ENCODE measurements at places on chromosomes 7 and 10.

DNA sequence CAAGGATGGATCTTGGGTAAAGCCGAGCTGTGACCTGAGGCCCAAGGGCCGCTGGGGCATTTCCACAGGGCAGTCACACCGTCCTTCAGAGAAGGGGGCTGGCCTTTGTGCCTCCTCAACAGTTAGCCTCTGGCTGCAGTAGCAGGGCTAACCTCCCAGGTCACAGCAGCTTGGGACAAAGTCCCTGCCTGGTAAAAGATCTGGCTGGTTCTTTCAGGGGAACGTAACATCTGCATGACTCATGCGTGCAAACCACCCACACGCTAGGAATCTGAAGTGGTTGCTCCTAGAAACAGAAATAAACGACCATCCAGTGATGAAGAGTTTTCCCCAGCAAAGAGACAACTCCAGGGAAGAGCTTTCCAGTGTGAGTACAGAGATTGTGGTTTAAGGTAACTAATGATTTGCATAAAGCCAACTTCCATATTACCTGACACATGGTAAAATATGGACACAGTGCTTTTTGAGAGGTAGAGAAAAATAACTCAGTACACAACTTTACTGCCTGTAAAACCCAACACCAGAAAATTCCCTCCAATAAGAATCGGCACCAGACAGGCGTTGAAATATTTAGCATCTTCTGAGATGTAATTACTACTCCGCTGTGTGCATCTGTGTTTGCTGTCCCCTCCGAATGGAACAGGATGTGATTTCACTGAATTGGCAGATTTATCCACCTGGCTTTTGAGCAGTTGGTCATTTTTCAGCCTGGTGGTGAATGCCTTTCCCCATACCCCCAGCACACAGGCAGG, 84.9 kb upstream of the ADRB1 start:
- peak; percentile 93 for DNase-seq

DNA sequence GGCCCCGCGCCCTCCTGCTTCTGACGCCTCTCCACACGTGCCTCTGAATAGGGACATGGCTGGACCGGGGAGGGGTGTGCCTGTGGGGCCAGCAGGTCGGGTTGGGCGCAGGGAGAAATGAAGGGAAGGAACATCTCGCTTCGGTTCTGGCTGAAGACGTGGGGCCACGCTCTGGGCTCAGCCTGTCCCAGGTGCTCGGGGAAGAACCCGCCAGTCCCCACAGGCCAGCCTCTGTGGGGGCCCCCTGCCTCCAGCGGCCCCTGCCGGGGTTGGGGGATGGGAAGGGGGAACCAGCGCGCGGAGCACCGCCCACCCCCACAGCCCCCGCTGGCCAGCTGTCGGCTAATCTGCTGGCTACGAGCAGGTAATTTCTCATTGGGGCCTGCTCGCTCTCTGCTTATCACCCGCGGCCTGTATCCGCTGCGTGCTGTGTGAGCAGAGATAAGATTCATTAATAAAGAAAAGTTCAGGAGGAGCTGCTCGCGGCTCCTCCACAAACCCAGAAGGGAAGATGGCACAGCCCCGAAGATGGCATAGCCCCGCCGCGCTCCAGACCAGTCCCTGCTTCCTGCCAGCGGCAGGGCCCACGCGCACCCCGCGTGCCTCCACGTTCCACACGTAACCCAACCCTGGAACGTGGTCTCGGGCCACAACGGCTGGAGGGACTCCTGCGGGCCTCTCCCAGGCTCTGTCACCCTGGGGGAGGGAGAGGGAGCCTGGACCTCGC, 186.2 kb downstream of the ELFN1 start:
- no peak for DNase-seq

GRCh38 chr7:5554287-5554610, 130.6 kb upstream of the TNRC18 start:
- no peak for DNase-seq

- DNase-seq: no peak
Observed at GRCh38 chr10:123790132-123790885, 101.3 kb downstream of the CPXM2 start.

GRCh38 chr7:151570366-151570915, 50.7 kb upstream of the RHEB start:
- DNase-seq: no peak

All from AG20443 (cell line).